ENCODE measurements at places on chromosomes 11 and 22.

GRCh38 chr11:77968337-77968736 is 26.1 kb downstream of the INTS4 start:
- DNase-seq: no peak

DNA sequence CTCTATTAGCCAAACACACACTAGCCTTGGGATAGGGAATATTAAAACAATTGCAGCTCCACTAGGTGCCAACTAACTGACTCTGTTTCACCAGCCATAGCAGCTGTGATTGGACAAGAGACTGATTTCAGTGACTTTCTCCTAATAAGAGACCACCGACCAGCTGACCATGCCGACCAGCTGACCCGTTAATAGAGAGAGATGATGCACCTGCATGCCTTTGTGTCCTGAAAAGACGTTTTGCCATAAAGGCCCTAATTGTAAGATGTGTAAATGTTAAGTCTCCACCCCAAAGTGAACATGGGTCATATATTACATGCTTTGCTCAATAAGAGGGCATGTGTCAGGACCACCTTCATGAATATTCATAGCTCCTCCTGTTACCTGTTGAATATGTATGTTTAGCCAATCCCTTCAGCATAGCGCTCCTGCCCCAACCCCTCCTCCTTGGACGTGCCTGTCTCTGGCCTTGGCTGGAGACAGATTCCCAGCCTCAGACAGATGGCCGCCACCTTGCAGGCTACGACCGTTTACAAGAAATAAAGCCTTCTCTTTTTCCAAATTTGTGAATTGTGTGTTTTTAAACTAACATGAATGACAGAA is 1.3 kb upstream of the NADSYN1 start:
- DNase-seq: no peak

- DNase-seq: peak; percentile 2
Measured at GRCh38 chr11:31640611-31641010, 131.0 kb downstream of the ELP4 start.

DNA sequence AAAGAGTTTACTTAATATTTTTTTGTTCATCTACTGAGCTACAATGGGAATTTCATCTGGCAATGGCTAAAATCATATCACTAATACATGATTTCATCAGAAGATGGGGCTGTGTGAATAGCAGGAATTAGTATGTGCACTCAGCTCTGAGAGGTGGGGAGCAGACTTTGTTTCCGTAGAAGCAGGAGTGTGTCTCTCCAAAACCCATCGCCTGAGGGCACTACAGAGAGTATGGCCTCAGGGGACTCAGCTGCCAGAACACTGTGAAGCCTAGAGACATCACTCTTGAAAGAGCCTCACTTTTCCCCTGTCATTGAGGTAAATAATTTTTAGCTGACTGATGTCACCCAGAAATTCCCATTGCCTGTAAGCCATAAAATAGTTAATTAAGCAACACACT is 261.4 kb upstream of the ISX start:
- DNase-seq: no peak

GRCh38 chr11:66920978-66921784 is 37.0 kb downstream of the PC start:
- DNase-seq: no peak
